ENCODE measurements at places on chromosomes 6 and 20. TPM values are rescaled to one million over a fixed set of nuclear protein-coding genes. Genes with fewer than 3 reads are reported as not detected.

SIGLEC1 gene
- 0.05 TPM for total RNA-seq

- no peak for DNase-seq
Measured at GRCh38 chr6:165767228-165767627, 104.2 kb upstream of the PDE10A start.

DNA sequence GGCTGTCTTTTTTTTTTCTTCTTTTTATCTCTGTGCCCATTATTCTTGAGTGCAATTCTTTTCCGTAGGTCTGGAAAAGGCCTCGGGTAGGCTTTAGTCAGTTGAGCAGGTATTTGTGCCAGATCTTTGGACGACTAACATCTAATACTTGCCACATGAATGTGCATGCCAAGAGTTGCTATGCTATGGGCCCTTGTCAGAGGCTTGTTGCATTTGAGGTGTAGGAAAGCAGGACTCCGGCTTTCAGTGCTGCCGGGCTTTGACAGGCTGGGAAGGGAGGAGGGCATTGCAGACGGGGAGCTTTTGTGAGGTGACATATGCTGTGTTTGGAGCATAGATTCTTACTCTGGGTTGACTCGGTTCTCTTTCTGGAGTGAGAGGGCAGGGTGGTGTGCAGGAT, 10.2 kb downstream of the LRRC1 start:
- DNase-seq, result no peak

QKI gene
- 58.6 TPM for total RNA-seq

DNA sequence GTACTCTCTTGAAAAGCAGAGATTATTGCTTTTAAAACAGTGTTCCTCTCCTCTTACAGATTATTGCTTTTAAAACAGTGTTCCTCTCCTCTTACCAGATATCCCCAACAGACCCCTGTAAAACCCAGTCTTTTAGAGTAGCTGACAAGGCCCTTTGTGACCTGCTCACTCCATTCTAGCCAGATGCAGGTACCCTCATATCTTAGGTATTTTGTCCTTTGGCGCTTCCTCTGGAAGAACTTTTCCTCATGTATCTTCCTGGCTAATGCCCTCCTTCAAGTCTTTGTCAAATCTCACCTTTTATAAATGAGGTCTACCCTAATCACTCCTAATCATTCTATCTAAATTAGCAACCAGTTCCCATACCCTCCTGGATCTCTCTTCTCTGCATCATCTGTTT, 536.0 kb downstream of the BTBD3 start:
- DNase-seq, result no peak

DNA sequence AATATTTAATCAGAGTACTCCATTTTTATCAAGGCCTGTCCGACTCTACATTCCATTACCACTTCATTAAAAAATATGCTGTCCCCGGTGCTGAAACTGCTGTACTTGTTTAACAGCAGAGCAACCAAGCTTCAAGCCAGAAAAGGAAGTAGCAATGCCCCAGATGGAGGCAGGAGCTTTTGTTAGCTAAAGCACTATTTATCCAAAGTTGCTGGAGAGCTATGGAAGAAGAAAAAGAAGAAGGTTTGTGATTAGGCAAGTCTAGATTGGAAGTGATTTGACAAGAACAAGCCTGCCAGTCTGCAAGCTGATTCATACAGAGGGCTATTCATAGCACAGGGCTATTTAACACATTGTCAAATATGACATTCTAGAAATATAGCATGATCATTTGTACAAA, 160.9 kb upstream of the SPTLC3 start:
- DNase-seq, result no peak

SLC52A3 gene
- not detected for total RNA-seq

- no peak for DNase-seq
Measured at GRCh38 chr6:34177181-34177591, 31.3 kb upstream of the GRM4 start.

GRCh38 chr20:32945710-32946221, 58.5 kb downstream of the SUN5 start:
- no peak for DNase-seq

GRCh38 chr6:57163956-57164355, 8.2 kb upstream of the BAG2 start:
- no peak for DNase-seq

DNA sequence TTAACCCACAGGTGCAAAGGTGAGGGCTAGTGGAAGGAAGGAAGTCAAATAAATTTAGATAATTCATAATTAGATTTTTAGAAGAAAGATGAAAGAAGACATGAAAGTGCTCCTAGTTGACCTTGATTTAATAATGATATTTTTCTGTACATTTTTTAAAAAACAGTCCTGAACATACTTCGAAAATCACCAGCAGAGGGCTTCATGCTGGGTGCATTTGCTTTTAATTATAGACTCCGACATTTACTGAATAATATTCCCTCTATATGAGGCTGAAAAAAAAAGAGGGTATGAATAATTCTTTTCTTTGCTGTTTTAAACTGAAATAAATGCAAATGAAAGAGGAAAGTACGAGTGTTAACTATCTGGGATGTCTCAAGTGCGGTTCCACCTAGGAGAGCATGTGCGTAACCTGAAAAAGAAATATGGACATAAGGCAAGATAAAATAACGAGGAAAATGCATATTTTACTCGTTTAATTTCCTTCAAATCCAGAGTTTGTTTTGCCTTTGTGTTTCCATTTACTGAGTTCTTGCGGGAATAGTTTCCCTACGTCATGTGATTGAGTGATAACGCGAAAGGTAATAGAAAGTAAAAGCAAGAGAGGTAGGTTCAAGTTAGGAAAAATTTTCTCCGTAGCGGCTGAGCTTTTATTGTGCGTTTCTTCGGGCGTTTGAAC, 3.1 kb upstream of the TFAP2B start:
- DNase-seq, result no peak

DNA sequence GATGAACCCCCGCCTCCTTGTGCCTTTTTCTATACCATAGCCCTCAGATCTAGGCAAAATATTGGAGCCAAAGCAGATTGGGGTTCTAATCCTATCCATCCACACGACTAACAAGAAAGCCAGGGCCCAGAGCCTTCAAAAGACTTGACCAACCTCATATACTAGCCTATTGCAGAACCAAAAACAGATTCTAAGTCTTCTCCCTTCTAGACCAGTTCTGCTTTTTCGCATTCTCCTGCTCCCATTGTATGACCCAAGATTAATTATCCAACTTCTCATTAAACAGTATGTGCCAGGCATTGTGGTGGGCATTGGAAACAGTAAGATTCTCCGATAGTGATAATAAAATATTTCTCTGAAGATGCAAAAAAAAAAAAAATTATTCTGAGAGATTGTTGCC, 113.7 kb upstream of the JARID2 start:
- DNase-seq, result no peak

BTNL2 gene
- total RNA-seq, result not detected

TRAM2 gene
- total RNA-seq, result 2.4 TPM

CAP2 gene
- total RNA-seq, result not detected

EPPIN gene
- not detected for total RNA-seq

GRCh38 chr20:53785320-53785719, 191.7 kb upstream of the ZNF217 start:
- DNase-seq, result no peak

Measured in activated T-cell treated with anti-CD3 and anti-CD28 coated beads, Interleukin-2, amount 50 U/mL, for 4 hours (primary cell).